ENCODE measurements at places on chromosomes 3 and 15. TPM values are rescaled to one million over a fixed set of nuclear protein-coding genes. Genes with fewer than 3 reads are reported as not detected.

GRCh38 chr3:86182606-86183005 lies 808.3 kb downstream of the VGLL3 start:
- DNase-seq, result no peak

GRCh38 chr15:24878153-24878552 lies 76.6 kb upstream of the SNRPN start:
- no peak for DNase-seq

GRCh38 chr3:11954312-11954934 lies 49.8 kb upstream of the SYN2 start:
- DNase-seq, result peak; percentile 56

- DNase-seq, result no peak
These were observed 127.1 kb upstream of the RBMS3 start for GRCh38 chr3:29153811-29154210.

DNA sequence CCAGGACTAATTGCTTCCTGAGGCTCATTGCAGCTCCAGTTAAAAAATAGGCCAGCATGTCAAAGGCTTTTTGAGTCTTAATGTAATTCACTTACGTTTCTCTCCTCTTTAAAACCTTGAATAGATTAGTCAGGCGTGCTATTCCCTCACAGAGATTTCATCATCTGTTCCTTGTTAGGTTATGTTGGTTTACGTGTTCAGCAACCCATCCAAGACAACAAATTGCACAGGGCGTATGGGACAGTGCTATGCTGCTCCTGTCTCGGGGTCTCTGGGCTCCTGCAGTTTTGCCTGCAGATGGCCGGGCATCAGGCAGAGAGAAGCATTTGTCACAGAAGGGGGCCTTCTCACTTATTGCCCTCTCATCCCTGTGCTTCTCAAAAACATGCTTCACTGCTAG lies 117.1 kb downstream of the CHDH start:
- no peak for DNase-seq

DNA sequence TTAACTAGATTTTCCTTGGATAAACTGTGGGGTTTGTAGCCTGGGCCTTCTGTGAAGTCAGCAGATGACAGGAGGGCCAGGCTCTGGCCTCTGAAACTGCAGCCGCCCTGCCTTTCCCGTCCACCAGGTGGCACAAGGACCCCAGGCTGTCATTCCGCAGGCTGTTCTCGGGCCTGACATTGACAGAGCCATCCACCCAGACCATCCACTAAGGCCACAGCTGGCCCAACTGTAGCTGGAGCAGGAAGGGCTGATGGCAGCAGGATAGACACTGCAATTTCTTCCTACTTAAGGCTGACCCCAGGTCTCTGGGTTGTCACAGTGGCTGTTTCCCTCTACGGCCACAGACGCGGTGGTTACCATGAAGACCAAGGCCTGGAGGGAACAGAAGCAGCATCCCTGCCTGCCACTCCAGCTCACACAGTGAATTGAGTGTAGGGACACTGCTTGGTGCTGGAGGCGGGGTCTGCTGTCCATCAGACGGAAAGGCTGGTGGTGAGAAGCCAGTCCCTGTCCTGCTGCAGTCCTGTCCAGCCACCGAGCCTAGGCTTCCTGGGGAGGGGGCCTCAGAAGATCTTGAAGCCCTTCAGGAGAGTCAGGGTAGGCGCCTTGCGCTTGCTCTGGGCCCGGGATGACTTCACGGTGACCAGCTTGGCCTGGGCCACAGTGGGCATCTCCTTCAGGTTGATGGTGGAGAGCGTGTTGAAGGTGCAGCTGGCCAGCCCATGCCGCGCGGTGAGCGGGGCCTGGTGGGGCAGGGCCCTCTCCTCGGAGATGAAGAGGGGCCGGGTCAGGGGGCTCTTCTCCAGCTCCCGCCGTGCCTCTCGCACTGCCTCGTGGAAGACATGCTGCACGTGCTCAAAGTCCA lies 9.4 kb downstream of the SLC51B start:
- peak; percentile 63 for DNase-seq

DNA sequence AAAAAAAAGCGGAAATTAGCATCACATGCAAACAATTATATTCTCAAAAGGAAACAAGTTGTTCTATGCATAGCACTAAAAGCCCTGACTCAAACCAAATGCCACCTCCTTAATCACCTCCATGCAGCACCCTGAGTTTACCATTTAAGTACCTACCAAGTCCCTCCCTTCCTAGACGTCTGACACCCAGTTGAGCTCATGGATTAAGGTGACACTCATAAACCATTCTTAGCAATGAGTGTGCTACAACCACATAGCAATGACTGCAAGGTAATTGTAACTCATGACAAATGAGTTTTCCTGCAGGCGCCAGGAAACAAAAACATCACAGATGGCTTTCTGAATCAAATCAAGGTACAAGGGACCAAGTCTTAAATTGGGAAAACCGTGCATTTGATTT lies 32.0 kb downstream of the WWTR1 start:
- DNase-seq, result no peak

DNA sequence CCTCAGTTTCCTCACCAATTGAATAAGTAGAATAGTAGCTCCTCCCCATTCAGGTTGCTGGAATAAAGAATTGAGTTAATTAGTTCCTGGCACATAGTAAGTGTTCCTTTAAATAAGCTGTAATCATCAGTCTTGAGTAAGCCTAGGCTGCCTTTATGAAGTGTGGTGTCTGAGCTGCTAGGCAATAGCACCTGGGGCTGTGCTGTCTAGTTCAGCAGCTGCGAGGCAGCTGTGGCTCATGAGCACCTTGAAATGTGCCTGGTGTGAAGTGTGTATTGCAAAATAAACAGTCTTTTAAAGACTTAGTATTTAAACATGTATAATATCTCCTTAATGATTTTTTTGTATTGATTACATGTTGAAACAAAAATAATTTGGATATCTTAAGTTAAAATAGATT lies 77.6 kb downstream of the TOP2B start:
- DNase-seq, result peak; percentile 45

The C3orf80 gene
- 0.28 TPM for total RNA-seq

The ASB14 gene
- not detected for total RNA-seq

The SCG3 gene
- not detected for total RNA-seq

GRCh38 chr15:61764141-61764540 lies 296.1 kb downstream of the VPS13C start:
- DNase-seq, result no peak

DNA sequence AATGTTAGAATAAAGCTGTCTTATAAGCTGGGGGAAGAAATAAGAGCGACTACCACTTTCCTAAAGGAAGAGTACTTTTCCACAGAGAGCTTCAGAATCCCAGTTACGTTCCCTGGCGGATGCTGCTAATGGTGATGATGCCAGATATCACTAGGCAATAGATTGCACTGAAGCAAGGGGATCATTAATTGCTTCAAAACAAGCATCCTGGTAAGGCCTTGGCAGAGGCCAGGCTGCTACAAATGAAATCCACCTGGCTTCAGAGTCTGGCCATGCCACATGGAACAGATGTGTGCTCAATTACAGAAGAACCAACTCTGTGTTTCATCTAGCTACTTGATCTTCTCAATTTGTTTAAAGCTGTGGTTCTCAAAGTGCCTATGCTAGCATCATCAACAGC lies 129.2 kb upstream of the IL12A start:
- no peak for DNase-seq

DNA sequence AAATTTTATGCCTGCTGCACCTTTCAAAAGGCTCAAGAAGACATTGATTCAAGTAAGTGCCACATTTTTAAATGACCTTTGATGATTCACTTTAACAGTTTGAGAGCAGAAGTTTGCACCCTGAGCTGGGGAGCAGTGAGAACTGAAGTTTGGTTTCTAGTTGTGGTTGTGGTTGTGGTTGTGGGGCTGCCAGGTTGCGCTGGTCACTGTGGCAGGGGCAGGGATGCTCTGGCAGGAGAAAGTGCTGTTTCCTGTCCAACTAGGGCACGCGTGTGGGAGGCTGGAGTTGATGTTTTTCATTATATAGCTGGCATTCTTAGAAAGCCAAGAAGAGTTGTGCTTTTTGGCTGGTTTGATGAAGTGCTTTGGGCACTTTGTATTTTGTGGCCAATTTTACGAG lies 339.7 kb upstream of the NR2F2 start:
- no peak for DNase-seq

The SNTN gene
- total RNA-seq, result not detected

The HOMER2 gene
- total RNA-seq, result 8.8 TPM

GRCh38 chr3:12894629-12895028 lies 53.3 kb upstream of the RPL32 start:
- DNase-seq, result no peak

DNA sequence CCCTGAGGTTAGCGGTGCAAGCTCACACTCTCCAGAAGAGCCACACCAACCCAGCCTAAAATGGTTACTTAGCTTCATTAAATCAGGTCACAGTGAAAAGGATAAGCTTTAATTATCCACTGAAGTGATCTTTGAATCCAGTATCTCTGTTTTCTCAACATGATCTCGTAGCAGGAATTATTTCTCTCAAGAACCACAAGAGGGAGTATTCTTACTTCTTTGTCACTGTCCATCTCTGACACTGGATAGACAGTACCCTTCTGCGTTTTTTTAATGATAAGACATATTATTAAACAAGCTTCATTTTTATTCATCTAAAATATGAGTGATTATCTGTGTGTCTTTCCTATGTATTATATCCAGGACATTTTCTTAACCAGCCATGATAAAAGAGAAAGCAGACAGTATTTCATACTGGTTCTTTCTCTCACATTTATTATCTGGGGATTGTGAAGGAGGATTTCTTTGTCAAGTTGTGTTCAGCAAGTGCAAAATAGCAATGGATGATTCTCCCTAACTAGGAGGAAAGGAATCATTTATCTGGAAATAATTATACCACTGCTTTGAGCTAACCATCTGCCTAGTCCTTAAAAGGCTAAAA lies 105.4 kb upstream of the CCDC54 start:
- peak; percentile 56 for DNase-seq

DNA sequence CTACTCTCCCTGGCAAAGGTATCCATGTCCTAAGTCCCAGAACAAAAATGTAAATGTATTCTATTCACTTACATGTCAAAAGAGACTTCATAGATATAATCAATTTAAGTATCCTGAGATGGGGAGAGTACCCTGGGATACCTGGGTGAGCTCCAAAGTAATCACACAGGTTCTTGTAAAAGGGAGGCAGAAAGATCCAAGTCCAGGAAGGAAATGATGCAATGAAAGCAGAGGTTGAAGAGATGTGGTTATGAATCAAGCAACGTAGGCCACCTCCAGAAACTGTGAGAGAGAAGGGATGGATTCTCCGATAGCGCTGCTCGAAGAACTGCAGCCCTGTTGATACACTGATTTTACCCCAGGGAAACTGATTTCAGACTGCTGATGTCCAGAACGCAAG lies 93.9 kb upstream of the VGLL3 start:
- DNase-seq, result peak; percentile 38

The ACTRT3 gene
- total RNA-seq, result 0.93 TPM

- DNase-seq, result no peak
These were observed 71.1 kb downstream of the LYZL4 start for GRCh38 chr3:42339321-42339720.

DNA sequence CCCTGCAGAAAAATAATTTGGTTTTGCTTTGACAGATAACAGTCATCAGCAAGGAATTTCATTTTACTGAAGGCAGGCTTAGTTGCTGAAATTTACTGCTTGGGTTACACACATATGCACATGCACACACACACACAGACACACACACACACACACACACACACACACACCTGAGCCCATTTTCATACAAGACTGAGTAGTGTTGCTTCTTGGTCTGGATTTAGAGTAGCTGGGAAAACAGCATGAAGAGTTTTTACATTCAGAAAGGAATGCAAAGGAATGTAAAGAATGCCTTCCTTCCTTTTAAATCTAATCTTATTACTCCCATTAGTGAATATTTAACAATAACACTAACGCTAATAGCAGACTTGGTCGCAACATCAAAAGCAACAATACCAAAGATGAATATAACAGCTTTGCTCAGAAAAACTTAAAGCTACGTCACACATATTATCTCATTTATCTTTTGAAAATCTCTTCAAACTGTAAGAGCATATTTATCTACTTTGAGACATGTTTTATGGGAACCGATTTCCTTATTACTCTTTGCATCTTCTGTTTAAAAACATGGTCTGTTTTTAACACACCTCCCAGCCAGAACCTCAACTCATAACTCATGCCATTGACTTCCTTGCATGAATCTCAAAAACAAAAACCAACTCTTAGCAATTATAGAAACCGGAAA lies 32.5 kb downstream of the RFTN1 start:
- DNase-seq, result no peak

DNA sequence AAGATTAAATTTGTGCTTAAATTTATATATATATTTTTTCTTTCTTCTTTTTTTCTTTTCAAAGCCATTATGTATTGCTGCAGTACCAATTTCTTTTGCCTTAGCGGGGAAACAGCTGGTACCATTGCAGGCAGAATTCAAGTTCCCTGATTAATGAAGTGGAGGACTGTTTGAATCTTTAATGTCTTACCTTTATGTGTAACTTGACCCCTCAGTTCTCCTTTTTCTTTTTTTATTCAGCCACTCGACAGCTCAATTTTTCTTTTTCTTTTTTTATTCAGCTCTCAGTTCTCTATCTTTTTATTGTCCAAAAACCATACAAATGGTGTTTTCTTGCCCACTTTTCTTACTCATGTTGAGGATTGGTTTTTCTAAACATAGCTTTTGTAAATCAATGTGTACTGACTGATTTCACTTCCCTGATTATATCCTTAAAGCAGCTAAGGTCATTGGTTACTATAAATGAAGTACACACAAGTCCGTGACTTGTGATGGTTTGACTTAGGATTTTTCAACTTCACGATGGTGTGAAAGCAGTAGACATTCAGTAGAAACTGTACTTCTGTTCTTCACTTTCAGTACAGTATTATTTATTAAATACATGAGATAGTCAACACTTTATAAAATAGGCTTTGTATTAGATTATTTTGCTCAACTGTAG lies 22.8 kb downstream of the ATP2C1 start:
- no peak for DNase-seq

- peak; percentile 50 for DNase-seq
These were observed 135.6 kb downstream of the RBMS3 start for GRCh38 chr3:29416514-29416913.

GRCh38 chr3:149506540-149506939 lies 32.0 kb downstream of the TM4SF4 start:
- DNase-seq, result no peak

GRCh38 chr15:72864681-72865080 lies 81.1 kb upstream of the ADPGK start:
- DNase-seq, result no peak

DNA sequence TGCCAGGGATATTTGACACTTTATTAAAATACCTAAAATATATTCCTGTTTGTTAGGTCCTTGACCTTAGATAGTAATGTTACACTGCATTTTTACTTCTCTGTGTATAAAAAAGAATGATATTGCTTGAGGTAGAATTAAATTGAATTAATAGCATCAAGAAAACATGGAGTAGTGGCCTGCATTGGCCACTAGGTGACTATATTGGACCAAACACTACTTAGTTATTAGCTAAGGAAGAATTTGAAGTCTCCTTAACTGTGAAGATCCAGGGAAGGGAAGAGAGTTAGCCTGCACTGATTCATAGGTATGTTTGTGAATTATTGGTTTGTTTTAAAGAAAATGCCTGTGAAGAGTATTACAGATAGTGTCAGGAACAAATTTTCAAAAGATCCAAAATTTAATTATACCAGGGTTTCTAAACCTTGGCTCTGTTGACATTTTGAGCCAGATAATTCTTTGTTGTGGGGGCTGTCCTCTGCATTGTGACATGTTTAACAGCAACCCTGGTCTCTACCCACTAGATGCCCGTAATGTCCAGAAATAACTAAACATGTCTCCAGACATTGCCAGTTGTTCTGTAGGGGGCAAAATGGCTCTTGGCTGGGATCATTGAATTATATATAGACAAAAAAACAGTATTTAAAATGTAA lies 103.6 kb upstream of the THSD4 start:
- peak; percentile 60 for DNase-seq
